Motor neuron (in vitro differentiated cells): ENCODE measurements at places on chromosomes 16 and 17.

GRCh38 chr17:76438906-76439305 is 14.0 kb downstream of the UBE2O start:
- ATAC-seq, result no peak

- peak; percentile 45 for ATAC-seq
These were observed 362 bp downstream of the KLHDC4 start for GRCh38 chr16:87765473-87765775.

DNA sequence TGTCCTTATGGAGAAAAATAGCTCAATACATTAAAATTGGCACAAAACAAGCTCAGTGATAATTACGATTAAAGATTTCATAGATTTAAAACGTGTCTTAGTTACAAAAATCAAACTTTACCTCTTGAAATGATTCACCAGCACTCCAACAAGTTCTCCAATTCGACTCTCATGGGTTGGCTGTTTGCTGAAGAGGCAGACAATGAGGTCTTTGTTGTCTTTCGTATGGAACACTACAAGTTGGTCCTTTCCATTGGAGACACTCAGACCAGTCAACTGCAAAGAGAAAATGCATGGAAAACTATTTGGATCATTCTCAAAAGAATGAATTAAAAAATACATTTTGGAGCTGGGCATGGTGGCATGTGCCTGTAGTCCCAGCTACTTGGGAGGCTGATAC is 118.2 kb downstream of the CDK5R1 start:
- no peak for ATAC-seq

DNA sequence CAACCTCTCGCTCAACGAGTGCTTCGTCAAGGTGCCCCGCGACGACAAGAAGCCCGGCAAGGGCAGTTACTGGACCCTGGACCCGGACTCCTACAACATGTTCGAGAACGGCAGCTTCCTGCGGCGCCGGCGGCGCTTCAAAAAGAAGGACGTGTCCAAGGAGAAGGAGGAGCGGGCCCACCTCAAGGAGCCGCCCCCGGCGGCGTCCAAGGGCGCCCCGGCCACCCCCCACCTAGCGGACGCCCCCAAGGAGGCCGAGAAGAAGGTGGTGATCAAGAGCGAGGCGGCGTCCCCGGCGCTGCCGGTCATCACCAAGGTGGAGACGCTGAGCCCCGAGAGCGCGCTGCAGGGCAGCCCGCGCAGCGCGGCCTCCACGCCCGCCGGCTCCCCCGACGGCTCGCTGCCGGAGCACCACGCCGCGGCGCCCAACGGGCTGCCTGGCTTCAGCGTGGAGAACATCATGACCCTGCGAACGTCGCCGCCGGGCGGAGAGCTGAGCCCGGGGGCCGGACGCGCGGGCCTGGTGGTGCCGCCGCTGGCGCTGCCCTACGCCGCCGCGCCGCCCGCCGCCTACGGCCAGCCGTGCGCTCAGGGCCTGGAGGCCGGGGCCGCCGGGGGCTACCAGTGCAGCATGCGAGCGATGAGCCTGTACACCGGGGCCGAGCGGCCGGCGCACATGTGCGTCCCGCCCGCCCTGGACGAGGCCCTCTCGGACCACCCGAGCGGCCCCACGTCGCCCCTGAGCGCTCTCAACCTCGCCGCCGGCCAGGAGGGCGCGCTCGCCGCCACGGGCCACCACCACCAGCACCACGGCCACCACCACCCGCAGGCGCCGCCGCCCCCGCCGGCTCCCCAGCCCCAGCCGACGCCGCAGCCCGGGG is 1.3 kb downstream of the FOXC2 start:
- ATAC-seq, result peak; percentile 11

DNA sequence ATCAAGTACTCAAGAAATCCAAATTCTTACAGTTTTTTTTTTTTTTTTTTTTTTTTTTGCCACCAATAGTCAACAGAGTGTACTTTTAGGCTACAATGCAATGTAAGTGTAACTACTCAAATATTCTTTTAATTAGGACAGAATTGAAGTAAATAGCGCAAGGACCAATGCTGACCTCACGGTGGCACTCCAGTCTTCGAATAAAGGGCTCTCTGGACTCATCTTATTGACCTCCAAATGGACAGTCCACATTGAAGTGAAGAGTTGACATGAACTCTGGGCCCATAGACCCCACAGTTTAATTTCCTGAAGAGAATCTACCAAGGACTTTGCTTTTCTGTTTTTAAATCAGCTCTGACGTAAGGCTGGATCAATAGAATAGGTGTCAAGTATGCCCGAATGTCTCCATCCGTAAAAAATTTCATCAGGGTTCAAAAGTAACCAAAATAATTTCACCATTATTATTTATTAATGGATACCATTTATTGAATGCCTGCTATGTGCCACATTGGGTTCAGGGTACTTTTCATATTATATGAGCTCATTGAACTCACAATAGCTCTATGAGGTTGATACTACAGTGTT is 7.3 kb upstream of the DDX52 start:
- ATAC-seq, result peak; percentile 74

GRCh38 chr17:40901981-40902474 is 17.0 kb upstream of the KRT20 start:
- ATAC-seq, result no peak

DNA sequence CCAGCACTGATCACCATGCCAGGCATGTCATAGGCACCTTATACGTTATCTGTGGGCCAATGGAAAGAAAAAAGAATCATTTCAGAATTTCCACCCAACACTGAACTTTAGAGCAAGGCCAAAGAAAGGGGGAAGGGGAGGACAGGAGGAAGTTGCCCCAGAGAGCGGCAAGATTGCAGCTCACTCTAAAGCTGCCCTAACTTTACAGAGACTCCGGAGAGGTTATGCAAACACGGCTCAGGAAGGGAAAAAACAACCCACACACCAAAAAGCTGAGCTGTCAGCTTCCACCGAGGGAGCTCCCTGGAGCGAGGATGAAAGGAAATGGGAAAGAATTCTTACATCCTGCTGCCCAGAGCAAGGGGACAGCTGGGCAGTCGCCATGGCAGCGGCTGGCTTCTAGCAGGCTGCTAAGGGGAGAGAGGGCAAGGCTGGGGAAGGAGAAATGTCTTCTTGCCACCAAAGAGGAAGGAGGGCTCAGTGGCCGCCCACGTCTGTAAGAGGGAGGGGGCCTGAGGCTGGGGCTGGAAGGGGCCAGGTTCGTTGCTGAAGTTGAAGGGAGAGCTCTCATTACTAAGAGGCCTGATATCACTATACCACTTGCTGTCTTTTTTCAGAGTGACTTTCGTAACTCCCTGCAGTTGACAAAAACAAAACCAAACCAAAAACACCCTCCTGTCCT is 18.2 kb downstream of the COTL1 start:
- peak; percentile 57 for ATAC-seq

DNA sequence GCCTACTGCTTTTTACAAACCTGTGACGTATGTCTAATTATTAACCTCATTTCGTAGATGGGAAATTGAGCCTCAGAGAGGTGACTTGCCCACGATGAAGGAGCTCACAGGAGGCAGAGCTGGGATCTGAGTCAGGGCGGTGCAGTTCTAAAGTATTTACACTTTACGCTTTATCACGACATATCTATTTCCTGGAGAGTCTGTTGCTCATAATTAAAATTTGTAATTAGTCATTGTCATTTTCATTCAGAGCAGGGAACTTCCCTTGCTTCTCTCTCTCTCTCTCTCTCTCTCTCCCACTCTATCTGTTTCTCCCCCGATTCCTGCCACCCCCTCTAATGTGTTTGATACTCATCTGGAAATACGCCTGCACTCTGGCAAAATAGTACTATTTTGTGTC is 5.9 kb downstream of the SLC5A11 start:
- no peak for ATAC-seq

- no peak for ATAC-seq
These were observed 381 bp downstream of the CTNS start for GRCh38 chr17:3636908-3637373.

DNA sequence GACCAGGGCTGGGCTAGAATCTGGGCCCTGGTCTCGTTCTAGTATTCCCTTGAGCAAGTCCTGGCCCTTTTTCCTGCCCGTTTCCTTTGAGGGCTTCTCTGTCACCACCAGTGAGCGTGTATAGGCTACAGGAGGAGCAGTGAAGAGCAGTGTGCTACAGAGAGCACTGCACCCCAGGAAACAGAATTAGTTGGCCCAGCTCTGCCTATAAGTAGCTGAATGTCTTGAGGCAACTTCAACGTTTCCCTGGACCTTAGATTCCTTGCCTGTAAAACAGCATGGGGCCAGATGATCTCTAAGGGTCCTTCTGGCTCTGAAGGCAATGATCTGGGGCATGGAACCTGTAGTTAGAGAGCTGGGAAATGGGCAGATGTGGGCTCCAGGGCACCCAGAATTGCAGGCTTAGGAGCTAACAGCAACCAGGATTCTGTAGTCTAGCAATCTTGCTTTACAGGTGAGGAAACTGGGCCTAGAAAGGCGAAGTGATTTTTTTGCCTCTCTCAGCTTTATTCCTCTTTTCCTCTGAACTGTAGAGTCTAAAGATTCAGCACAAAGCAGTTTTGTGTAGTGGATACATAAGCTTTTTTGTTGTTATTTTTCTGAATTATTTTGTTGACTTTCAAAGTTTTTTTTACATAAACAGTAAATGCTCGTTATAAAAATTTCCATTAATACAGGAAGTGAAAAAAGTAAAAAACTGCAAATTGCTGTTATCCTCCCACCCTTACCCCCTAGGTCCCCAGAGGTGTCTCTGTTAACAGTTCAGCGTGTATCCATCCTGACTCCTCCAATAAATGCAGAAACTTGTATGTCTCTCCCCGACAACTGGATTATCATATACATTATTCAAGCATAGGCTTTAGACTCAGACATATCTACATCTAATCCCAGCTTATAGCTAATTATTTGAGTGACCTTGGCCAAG is 1.7 kb upstream of the MYL4 start:
- ATAC-seq, result no peak

DNA sequence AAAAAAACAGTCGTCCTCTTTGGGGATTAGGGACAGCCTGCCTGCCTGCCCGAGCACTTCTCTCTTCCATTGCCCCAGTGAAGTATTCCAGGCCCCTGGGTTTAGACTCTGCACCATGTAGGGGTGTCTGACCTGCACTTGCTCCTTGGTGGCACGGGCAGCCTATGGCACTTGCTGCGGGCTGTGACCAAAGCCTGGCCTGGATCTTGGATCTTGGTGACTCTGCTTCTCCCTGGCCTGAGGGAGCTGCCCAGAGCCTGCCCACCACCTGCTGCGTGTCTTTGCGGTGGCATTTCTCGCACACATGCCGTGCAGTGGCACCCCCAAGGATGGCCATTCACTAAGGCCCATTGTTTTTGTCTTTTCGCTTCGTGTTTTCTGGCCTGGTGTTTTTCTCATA is 6.1 kb upstream of the STH start:
- ATAC-seq, result no peak

- ATAC-seq, result no peak
These were observed 34.5 kb downstream of the HSBP1 start for GRCh38 chr16:83842291-83842690.

- ATAC-seq, result no peak
These were observed 403.3 kb upstream of the TNRC6C start for GRCh38 chr17:77555121-77555591.

GRCh38 chr17:82098939-82099763 is 1.1 kb upstream of the FASN start:
- peak; percentile 3 for ATAC-seq

GRCh38 chr17:59121901-59122480 is 15.3 kb upstream of the TRIM37 start:
- ATAC-seq, result no peak

- no peak for ATAC-seq
These were observed 4.7 kb upstream of the CUEDC1 start for GRCh38 chr17:57959929-57960328.

DNA sequence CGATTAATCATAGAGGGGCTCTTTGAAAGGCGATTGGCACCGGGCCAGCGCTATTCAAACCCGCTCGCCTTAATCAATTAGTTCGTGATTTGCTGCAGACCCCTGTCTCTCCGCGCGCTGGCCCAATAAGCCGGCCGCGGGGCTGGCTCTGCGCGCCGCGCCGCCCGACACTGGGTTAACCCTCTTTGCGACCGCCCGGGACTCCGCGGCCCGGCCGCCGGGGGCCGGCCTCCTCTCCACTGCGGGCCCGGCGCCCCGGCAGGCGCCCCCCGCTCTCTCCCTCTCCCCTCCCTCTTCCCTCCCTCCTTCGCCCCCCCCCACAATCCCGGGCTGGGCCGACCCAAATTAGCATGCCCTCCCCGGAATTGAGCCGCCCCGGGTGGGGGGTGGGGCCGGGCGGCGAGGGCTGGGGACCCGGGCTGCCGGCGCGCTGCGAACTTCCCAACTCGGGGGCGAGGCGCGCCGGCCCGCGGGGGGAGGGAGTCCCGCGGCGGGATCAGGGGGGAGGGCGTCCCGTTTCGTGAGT is 428 bp upstream of the SALL1 start:
- peak; percentile 79 for ATAC-seq

- no peak for ATAC-seq
These were observed 17.1 kb downstream of the ZNF213 start for GRCh38 chr16:3152027-3152276.

- no peak for ATAC-seq
These were observed 555.4 kb upstream of the EEF2KMT start for GRCh38 chr16:5653041-5653440.

DNA sequence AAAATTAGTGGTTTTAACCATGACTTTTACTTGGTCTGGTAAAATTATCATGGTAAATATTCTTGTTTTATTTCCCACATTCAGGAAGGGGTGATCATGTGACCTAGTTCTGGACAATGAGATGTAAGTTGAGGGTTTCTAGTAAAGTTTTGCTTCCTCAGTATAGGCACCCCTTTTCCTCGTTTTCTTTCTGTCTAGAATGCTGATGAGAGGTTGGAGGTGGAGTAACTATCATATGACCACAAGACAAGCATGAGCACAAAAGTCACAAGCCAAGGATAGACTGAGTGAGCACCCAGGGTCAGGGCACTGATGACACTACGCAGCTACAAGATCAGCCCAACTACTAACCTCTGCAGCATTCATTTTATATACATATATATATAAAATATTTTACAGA is 53.9 kb downstream of the MYO1D start:
- no peak for ATAC-seq

DNA sequence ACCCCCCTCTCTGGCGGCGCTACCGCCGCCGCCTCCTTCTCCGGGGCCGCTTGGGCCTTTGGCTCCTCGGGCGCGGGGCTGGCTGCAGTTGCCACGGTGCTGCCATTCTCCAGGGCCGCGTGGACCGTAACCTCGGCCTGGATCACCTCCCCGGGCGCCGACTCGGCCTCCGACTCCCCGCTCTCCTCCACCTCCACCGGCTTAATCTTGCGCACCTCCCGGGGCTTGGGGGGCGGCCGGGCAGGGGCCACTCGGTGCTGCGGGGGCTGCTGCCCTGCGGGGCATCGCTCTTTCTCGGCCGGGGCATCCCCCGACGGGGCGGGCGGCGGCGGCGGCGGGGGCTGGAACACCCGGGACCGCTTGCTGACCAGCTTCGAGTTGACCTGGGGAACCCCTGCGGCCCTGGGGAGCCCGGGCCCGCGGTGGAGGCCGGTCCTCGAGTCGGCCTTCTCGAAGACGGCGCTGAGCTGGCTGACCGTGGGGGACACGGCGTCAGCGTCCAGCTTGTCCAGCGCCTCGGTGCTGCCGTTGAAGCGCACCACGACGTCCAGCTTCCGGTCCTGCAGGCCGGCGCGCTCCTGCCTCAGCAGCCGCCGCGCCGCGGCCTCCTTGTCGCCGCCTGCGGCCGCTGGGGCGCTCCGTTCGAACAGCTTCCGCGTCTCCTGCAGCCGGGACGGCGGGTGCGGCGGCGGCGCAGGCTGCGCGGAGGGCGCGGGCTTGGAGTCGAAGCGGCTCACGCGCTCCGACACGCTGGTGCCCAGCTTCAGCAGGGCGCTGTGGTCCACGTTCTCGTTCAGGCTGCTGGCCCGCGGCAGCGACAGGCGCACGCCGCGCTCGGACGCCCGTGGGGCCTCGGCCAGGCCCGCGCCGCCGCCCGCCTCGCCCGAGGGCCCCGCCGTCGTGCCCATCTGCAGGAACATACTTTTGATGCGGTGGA is 792 bp downstream of the PPP1R9B start:
- ATAC-seq, result no peak

GRCh38 chr16:57137566-57138273 is 45.3 kb downstream of the CPNE2 start:
- ATAC-seq, result no peak
